Effector CD8-positive, alpha-beta T cell (primary cell): ENCODE measurements at places on chromosomes 11 and 22.

- no peak for DNase-seq
Measured at GRCh38 chr22:35631597-35631996, 14.5 kb upstream of the MB start.

GRCh38 chr11:30868626-30869081 lies 282.5 kb upstream of the MPPED2 start:
- no peak for DNase-seq

GRCh38 chr11:5596607-5597201 lies at the start of gene TRIM6:
Gene TRIM6, plus strand, starts transcription at chr11:5596637. Its CDS starts 261 bp downstream, at chr11:5596898.
- no peak for DNase-seq

GRCh38 chr22:50723991-50724390 lies 14.0 kb upstream of the ACR start:
- no peak for DNase-seq

DNA sequence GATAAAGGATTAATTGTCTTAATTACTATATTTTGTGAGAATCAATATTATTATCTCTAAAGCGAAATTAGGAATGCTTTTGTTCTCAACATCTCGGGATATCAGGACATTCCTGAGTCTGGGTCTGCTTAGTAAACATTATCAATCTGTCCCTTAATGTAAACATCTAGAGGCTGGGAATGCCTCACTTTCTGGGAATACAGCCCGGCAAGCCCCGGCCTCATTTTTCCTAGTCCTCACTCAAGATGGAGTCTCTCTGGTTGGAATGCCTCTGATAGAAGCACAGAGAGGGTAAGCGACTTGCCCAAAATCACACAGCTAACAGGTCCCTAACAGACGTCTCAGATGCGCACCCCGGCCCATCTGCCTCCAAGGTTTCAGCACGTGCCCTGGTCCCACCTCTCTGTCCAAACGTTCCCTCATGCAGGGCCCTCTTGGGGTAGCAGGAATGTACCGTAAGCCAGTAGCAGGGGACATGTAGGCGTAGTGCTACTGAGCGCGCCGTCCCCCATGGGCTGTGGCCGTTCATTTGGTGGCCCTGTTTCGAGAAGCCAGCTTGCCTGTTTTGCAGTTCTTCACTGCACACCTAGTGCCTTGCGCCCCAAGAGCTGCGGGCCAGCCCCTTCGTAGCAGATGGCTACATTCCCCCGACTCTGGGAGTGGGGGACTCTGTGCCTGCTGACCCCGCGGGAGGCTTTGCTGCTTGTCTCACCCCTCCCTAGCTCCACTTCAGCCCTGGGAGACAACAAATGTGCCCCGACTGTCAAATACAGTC lies 62.2 kb upstream of the FADD start:
- DNase-seq, result no peak

- DNase-seq, result no peak
Measured at GRCh38 chr11:35785287-35786167, 123.0 kb downstream of the TRIM44 start.

DNA sequence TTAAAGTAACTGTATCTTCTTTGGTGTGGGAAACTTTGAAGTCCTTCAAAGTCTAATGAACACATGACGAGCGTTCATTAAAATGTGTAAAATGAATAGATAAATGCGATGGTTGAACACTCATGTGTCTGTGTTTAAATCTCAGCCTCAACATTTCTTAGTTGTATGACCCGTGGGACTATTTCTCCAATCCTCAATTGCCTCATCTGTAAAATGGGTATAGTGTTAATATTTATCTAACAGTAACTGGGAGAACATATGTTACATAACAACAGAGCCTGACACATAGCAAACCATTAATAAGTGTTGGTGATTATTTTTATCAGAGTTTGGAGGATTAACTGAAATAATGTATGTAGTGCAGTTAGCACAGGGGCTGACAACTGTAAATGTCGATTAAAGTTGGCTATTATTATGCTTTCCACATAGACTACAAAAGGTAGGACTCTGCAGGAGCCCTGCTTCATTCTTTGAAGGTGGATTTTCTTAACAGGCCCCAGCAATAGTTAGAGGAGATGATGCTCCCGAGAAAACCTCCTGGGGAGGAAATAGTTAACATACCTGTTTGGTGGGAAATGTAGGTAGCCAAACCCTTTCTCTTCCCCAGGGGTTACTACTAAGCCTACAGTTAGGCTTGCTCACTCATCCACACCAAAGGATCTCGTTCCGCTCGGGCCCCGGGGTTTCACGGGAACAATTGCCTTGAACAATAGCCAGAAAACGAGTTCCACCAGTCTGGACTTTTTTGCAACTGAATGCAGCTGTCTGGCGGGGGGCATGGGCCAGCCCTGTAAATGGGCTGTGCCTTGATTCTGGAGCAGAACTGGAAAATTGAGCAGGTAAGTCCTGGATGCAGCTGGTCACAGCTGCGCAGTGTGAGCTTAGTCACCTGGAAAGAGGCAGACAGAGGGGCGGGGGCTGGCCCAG lies 133.4 kb downstream of the DBX1 start:
- DNase-seq, result no peak

DNA sequence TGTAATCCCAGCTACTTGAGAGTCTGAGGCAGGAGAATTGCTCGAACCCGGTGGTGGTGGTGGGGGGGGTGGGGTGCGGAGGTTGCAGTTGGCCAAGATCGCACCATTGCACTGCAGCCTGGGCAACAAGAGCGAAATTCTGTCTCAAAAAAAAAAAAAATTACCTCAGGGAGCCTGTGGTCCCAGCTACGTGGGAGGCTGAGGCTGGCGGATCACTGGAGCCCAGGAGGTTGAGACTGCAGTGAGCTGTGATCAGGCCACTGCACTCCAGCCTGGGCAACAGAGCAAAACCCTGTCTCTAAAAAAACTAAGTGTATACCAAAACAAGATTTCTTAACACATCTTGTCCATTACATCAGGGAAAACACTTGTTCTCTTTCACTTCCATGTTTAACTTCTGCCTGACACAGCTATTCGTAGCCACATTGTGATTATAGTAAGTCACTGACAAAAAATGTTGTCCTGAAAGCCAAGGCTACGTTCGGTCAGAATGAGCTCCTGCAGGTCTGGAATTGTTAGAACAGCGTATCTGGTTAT lies 1.4 kb downstream of the TMEM80 start:
- no peak for DNase-seq

GRCh38 chr11:10289765-10290380 lies 4.1 kb downstream of the SBF2 start:
- no peak for DNase-seq

- peak; percentile 29 for DNase-seq
Measured at GRCh38 chr22:40728731-40729189, 49.5 kb downstream of the MCHR1 start.

- DNase-seq, result no peak
Measured at GRCh38 chr11:111456859-111457730, 55.1 kb downstream of the BTG4 start.

- DNase-seq, result no peak
Measured at GRCh38 chr11:35553021-35553420, 27.6 kb upstream of the PAMR1 start.

GRCh38 chr11:108975026-108975425 lies 310.2 kb downstream of the DDX10 start:
- DNase-seq, result no peak

DNA sequence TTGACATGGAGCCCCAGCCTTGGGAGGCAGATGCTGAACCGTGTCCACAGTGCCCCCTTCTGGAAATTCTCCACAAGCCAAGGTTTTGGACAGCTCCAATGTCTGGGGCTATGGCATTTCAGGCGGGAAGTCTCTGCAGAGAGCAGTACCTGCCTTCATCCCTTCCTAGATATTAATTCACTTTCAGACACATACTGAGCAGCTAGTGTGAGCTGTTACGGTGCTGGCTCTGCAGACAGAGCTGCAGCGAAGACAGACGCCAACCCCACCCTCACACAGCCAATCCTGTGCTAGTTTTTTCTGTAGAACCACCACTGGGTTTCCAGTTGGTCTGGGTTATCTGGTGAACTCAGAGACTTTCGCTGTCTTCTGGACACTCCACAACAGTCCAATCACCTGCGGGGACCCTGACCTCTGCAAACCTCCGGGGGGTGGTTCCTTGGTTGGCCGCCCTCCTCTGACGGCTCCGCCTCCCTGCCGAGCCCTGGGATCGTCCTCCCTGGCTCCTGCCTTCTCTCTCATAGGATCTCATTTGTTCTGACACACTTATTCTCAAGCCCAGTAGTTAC lies 9.1 kb downstream of the LMF2 start:
- peak; percentile 48 for DNase-seq

GRCh38 chr11:121535129-121535796 lies 82.5 kb upstream of the SORL1-AS1 start:
- no peak for DNase-seq

- DNase-seq, result no peak
Measured at GRCh38 chr22:46090631-46091201, 59.6 kb upstream of the PPARA start.

- no peak for DNase-seq
Measured at GRCh38 chr11:12640926-12641849, 33.0 kb upstream of the TEAD1 start.

DNA sequence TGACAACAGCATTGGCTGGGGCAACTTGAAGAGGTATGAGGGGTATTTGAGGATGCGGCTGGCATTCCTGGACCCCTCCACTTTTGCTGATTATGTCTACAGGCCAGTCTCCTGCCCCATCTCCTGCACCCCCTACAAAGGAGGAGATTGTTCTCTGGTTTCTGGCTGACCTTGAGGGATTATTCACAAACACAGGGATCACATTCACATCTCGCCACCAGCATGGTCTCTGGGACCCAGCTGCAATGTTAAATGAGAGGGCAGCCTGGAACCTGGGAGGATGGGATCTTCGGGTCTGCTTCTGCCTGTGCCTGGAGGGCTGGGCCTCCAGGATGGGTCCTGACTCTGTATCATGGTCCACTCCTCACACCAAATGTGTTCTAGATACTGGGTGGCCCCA lies 32.8 kb upstream of the MYEOV start:
- no peak for DNase-seq

DNA sequence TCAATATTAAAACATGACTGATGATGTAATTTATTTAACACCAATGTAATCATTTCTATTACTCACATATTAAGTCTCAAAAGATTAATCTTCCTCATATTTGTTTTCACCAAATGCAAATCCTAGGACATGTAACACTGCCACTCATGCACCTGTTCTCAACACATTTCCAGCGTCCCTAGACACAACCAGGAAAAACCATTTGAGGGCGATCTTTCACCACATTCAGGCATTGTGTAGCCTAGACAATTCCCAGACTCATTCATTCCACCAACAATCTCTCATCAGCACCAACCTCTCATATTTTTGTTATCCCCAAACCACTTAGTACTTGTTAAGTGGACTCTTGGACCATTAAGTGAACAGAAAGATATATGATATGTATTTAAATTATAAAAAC lies 66.1 kb downstream of the SLC36A4 start:
- DNase-seq, result no peak

GRCh38 chr11:17405232-17406005 lies 17.0 kb upstream of the KCNJ11 start:
- DNase-seq, result no peak

DNA sequence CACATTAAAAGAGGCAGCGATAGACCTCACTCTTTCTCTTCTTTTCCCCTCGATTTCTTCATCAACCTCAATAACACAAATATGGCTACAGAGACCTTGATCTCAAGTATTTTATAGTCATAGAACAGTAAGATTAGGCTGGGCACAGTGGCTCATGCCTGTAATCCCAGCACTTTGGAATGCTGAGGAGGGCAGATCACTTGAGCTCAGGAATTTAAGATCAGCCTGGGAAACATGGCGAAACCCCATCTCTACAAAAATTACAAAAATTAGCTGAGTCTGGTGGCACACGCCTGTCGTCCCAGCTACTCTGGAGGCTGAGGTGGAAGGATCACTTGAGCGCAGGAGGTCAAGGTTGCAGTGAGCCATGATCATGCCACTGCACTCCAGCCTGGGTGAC lies 14.6 kb downstream of the SLN start:
- DNase-seq, result no peak

DNA sequence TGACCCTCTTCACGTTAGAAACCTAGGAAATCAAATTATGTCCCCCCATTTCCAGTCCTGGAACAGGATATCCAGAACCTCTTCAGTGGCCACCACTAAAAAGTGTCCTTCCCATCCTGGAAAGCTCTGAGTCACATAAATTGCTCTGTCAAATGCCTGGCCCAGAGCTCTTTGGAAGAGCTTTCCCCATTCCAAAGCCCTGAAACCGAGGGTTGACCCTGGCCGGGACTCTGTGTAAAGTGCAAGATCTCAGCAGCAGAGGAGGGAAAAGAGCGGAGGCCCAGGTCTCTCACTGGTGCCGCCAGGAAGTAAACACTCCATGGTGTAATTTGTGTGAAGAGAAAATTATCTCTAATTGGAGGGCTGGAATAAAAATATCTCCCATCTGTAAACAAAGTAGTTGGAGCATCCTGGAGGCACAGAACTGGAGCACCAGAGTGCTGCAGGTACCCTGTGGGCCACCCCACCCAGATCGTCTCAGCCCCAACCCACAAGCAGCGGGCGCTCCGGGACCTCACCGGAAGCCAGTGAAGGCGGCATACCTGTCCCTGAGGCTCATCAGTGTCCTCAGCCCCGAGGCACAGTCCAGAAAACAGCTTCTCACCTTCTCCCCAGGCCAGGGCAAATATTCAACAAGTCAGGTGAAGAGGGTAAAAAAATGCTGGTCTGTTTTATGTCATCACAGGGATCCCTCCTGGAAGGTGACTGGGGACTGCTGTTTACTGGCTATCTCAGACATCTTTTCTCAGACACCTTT lies 4.7 kb upstream of the JAM3 start:
- no peak for DNase-seq

GRCh38 chr22:24389680-24390079 lies 37.7 kb upstream of the ADORA2A start:
- DNase-seq, result no peak

- no peak for DNase-seq
Measured at GRCh38 chr11:73384125-73384441, 7.9 kb downstream of the RELT start.

- no peak for DNase-seq
Measured at GRCh38 chr11:21927628-21928027, 265.3 kb upstream of the ANO5 start.

DNA sequence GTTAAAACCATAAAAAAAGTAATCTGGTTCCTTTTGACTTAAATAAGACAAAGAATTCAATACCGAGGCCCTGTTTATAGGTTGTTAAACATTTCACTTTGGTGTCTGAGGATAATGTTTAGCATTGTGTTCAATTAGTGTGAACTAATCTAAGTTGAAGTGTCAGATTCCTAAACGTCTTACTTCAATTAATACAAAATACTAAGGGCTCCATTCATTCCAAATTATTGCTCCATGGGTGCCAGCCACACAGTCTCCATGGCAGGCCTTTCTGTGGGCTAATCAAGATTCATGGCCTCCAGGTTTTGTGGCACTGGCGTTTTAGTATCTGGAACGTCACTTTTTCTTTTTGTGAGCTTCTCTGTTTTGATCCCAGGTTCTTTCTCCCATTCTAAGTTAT lies 89.4 kb downstream of the TMEM135 start:
- DNase-seq, result no peak

DNA sequence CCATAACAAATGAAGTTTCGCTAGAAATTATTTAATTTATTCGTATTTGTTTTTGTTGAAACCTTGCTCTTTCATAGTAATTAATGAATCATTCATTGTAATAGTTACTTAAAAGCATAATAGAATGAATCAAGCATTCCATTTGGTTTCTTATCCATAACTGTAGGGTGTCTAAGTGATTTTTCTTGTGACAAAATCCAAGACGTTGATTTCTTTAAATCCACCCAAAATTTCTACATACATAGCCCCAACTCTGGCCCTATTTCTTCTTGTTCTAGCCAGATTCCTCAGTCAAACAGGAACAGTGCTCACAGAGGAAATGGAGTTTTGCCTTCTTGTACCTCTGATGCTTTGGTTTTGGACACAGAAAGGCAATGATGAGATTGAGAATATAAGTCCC lies 25.5 kb downstream of the UBASH3B start:
- no peak for DNase-seq
